ENCODE measurements at places on chromosomes 5 and 9. TPM values are rescaled to one million over a fixed set of nuclear protein-coding genes. Genes with fewer than 3 reads are reported as not detected.
A peak's percentile ranks its signal among the peaks of the same experiment; 100 is the strongest.

- DNase-seq: no peak
Measured at GRCh38 chr9:135330685-135331590, 148.6 kb upstream of the PPP1R26 start.

GRCh38 chr9:94912700-94913249, 186.3 kb downstream of the AOPEP start:
- DNase-seq: no peak

DNA sequence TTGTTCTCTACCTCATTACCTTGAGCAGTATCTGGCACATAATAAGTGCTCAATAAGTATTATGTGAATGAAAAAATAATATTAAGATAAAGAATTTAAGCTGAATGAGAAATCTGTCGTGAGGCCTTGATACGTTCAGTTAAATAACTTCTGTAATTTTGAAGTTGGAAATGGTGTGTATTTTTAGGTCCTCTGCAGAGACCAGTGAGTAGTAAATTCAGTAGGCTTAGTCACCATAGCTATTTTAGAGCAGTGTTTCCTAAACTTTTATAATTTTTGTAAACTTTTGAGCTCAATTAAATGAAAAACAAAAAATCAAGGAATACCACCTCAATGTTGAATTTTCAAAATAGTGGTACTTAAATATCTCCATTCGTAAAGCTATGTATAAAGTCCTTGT, 25.0 kb downstream of the ERBIN start:
- DNase-seq: no peak

- DNase-seq: no peak
Measured at GRCh38 chr5:16773991-16774390, 157.2 kb upstream of the RETREG1 start.

DNA sequence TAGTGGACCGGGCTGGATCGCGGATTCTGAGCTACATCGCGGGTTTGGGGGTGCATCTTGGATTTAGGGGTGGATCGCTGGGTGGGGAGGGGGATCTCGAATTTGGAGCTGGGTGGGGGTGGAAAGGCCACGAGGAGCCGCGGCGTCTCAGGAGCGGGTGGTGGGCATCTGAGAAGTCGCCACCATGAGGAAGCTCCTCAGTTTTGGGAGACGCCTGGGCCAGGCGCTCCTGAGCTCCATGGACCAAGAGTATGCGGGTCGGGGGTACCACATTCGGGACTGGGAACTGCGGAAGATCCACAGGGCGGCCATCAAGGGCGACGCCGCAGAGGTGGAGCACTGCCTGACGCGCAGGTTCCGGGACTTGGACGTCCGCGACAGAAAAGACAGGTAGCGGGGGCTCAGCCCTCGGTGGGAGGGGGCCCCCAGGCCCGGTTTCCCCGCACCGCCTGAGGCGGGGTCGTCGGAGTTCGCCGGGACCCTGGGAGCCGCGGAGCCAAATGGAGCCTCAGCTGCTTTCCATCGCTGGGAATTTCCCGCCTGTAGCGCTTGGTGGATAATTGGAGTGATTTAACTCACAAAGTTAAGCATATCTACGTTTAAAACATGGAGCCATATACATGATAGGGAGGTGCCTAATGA, 376 bp downstream of the ANKRD18B start:
- DNase-seq: no peak

DNA sequence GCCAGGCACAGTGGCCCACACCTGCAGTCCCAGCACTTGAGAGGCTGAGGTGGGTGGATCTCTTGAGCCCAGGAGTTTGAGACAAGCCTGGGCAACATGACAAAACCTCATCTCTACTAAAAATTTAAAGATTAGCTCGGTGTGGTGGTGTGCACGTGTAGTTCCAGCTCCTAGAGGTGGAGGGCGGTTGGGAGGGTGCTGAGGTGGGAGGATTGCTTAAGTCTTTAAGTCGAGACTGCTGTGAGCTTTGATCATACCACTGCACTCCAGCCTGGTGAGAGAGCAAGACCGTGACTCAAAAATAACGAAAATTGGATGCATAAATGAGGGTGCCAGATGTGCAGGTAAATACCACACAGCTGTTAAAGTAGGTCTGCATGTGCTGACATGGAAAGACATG, 39.3 kb upstream of the TDRD7 start:
- no peak for DNase-seq

GRCh38 chr5:72000707-72001106, 106.6 kb upstream of the MAP1B start:
- no peak for DNase-seq

- no peak for DNase-seq
Measured at GRCh38 chr9:92171822-92172221, 56.6 kb upstream of the SPTLC1 start.

- DNase-seq: no peak
Measured at GRCh38 chr9:123550012-123550411, 194.0 kb downstream of the CRB2 start.

- no peak for DNase-seq
Measured at GRCh38 chr9:75938946-75939345, 48.5 kb downstream of the PCSK5 start.

DNA sequence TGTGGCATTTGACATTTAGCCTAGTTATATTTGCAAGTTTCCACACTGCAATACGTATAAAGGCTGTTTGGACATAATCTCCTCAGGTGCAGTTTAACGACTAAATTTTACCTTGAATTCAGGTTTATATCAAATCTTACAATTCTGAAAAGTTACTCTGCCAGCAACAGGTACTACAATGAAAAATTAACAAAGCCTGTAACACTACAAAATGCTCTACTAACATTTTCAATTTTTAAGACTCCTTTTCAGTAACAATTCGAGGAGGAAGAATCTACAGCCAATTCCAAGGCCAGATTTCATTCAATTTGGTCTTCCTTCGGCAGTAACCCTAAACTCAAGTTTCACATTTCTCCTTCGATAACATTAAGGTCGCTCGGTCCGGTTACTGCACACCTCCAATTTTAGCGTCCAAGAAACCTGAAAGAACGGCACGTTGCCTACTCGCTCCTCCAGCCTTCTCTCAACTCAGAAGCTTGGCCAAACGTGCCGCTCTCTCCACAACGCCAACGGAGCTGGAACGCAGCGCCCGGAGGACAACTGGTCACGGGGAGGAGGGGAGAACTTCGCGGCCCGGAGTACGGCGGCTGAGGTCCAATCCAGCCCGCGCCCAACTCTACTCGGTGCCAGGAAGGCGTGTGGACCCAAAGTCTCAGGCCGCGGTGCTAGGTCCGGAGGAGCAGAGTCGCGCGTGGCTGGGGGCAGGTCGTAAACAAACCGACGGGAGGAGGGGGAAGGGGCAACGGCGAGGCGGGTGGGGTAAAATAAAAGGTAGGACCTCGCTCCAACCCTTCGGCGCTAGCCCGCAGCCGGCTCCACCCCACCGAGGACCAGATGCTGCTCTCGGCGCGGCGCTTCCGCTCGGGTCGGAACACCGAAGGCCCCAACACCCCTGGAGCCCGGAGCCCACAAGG, 681 bp downstream of the FNIP1 start:
- no peak for DNase-seq

DNA sequence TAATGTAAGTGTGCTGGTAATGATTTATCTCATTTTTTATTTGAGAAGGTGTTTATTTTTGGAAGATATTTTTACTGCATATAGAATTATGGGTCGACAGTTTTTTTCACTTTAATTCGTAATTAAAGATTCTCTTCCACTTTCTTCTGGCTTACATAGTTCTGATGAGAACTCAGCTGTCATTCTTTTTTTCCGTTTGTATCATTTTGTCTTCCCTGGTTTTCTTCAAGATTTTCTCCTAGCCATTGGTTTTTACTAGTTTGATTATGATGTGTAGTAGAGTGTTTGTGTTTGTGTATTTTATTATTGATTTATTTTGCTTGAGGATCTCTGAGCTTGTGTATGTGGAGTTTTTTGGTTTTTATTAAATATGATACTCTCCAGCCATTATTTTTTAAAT, 21.7 kb downstream of the SLF1 start:
- no peak for DNase-seq

GRCh38 chr5:66553916-66554575, 42.1 kb upstream of the MAST4 start:
- peak; percentile 18 for DNase-seq

GRCh38 chr9:133971981-133972941, 19.9 kb downstream of the VAV2 start:
- DNase-seq: no peak

DNA sequence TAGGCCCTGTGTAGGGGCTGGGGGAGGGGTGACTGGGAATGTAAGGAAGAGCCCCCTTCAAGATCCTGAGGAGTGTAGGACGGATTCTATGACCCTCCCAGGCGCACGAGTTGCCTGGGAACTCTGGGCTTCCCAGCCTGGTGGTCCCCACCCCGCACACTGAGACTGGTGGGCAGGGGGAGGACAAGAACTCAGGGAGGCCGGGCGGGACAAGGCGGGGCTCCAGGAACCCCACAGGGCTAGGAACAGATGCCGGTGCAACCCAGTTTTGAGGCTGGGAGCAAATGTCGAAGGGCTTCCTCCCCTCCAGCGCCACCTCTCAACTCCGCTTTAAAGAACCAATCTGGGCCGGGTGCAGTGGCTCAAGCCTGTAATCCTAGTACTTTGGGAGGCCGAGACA, 1.3 kb upstream of the VDAC1 start:
- no peak for DNase-seq

DNA sequence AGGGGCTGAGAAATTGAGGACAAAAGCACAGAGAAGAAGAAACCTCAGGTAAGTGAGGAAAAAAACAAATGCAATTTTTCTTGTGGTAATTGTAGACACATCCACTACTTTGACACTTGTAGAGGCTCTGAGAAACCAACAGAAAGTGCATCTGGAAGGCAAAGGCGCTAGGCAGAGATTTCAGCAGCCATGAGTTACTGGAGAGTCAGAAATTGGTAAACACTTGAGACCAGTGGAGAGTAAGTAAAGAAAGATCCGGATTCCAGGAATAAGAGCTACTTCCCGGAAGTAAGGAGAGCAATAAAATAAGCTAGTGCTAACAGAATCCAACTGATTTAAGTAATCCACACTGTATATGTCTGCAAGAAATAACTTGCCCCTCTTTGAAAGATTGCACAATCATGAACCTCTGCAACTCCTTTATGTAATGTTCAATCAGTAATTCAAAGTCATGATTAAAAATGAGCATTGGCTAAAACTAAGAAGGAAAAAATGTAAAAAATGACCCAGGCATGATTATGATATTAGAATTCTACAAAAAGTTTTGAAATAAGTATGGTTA, 382.1 kb downstream of the CDH18 start:
- no peak for DNase-seq

DNA sequence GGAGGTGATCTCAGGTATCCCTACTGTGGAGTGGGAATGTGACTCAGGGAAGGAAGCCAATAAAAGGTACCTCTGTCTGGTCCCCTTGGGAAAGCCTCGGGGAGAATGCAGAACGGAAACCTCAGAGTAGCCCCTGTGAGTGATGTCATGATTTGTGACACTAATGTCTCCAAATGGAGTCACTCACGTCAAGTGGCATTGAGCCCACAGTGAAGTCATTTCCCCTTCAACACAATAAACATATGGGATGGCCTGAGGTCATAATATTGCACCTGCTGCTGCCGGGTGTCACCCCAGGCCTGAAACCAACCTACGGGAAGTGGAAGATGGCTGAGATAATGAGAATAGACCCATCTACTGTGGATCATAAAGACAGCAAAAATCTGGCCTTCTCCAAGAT, 75.9 kb upstream of the GOLM1 start:
- no peak for DNase-seq

GRCh38 chr5:96812851-96813250, 5.1 kb upstream of the ERAP1 start:
- no peak for DNase-seq

Gene IFNA13
- not detected for total RNA-seq

Gene ORM1
- not detected for total RNA-seq

Gene DTWD2
- total RNA-seq: 8.8 TPM

Gene SLC46A2
- not detected for total RNA-seq

Gene C5orf52
- total RNA-seq: not detected

Gene CDX1
- not detected for total RNA-seq

Measured in epithelial cell of proximal tubule (primary cell).